ENCODE measurements at places on chromosomes 5 and 9.

- DNase-seq: no peak
Measured at GRCh38 chr5:19777363-19777762, 210.6 kb downstream of the CDH18 start.

- no peak for DNase-seq
Measured at GRCh38 chr5:58360794-58361193, 99.1 kb downstream of the PLK2 start.

- no peak for DNase-seq
Measured at GRCh38 chr9:76206821-76207220, 187.4 kb downstream of the RFK start.

DNA sequence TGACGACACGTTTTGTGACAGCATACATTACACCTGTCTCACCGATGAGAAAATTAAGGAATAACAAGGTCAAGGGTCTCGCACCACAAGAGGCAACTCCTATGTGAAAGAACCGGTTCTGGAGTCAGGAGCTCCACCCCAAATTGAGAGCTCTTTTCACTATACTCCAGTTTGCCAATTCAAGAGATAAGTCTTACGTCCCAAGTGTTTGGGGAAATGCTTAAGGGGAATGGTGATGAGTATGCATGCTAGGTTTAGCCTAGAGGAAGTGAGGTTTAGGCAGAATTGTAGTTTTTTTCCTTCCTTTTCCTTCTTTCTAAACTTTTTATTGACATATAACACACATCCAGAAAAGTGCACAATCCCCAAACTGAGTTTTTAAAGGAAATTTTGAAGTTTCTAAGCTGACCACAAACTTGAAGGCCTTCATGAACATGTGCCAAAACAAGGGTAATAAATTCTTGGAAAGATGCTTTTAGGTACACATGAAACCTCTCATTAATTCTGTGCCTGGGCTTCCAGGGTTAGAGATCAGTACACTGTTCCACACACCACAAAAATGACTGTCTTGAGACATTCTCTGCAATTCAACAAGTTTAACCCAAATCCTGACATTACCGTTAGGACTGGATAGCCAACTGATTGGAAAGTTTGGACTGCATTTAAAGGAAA is 127.6 kb upstream of the SLC1A3 start:
- DNase-seq: no peak

- DNase-seq: no peak
Measured at GRCh38 chr5:75675783-75676182, 41.5 kb downstream of the POC5 start.

GRCh38 chr9:78510035-78510434 is 213.1 kb downstream of the PSAT1 start:
- DNase-seq: no peak

DNA sequence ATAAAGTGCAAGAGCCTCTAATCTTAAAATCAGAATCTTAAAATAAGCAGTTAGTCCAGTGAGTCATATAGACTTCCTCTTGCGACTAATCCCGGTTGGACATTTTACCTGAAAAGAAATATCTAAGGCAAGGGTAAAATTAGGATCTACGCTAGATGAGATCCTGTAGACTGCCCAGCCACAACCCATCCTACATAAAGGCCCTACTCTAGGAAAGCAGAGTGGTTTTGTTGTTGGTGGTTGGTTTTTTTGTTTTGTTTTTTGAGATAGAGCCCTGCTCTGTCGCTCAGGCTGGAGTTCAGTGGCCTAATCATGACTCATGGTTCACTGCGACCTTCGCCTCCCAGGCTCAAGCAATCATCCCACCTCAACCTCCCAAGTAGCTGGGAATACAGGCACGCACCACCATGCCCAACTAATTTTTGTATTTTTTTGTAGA is 6.9 kb downstream of the TSC1 start:
- no peak for DNase-seq

DNA sequence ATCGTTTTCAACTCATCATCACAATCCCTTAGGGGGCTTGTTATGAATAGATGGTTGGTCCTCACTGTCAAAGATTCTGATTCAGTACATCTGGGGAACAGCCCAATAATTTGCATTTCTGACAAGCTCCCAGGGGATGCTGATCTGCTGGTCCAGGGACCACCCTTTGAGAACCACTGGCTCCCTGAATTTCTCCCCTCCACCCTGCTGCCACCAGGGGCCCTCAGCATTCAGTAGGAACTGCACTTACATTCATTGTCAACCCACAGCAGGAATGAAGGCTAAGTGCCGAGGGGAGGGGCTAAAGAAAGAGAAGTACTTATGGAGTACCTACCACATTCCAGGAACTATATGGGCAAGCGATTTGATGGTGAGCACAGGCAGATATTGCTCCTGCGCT is 85.9 kb downstream of the BOD1 start:
- no peak for DNase-seq

DNA sequence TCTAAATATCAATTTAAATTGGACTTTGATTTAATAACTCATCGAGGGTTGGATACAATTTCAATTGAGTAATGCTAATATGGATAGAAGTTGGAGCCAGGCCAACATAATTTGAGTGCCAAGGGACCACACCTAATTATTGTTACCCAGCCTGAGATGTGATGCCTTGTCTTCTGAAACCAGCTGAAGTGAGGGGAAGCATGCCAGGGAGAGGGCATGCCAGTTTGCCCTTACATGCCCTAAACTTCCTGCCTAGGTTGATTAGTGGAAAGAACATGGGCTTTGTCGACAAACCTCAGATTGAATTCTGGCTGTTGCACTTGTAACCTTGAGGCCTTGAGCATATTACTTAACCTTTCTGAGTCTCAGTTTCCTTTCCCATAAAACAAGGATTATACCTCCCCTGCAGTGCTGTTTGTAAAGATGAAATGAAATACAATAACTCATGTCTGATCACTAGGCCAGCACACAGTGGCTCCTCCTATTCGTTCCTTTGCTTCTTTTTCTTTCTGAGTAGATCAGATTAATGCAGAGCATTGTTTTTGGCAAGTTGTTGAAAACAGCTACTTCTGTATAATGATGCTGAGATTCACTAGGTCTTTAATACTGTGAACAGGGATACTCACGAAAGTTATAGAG is 412.8 kb downstream of the TLE4 start:
- no peak for DNase-seq

- no peak for DNase-seq
Measured at GRCh38 chr5:131974956-131975726, 29.7 kb upstream of the MEIKIN start.

- no peak for DNase-seq
Measured at GRCh38 chr9:87800456-87800855, 74.5 kb downstream of the CTSL start.

DNA sequence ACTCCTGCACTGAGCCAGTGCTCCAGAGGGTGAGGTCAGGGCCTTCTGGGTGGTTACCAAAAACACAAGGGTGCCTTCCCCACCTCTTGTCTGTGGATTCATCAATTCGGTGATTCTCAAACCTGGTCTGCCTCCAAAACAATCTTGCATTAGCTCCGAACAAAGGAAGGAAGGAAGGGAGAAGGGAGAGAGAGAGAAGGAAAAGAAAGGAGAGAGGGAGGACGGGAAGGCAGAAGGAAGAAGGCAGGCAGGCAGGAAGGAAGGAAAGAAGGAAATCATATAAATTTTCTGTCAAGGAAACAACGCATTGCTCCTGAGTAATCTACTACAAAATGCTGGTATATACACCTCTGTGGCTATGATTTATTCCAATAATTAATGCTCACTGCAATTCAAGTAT is 39.3 kb downstream of the MYO10 start:
- no peak for DNase-seq

DNA sequence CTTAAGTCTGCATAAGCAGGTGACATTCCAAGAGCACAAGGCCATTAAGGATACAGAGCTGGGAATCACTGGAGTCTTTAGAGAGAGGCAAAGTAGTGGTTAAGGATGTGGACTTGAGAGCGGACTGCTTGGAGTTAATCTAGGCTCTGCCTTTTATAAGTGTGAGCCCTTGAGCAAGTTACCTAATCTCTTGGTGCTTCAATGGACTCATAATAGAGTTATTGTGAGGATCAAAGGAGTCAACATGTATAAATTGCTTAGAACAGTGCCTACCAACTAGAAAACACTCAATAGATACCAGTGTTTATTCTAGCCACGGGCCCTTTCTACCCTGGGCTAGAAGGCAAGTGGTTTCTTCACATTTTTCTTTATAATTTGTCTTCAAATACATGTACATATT is 819.4 kb downstream of the NR2F1-AS1 start:
- no peak for DNase-seq

DNA sequence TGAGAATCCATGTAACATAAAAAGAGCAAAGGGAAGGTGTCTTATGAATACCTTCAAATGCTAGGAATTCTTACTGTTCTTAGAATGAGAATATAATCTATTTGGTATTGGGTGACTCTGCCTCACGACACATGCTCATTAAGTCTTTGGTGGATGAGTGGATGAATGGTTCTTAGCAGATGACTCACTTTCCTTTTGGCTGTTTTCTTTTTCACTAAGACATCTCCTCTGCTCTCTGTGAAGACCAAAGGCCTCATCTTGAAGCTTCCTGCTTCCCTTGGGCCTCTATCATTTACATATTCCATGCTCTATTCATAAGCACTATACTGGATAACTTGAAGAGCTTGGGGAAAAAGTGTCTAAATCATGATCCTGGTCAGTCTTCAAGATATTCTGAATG is 468.1 kb downstream of the SPATA31D1 start:
- DNase-seq: no peak

GRCh38 chr5:80487444-80487828 is 464 bp upstream of the FAM151B start:
- no peak for DNase-seq

DNA sequence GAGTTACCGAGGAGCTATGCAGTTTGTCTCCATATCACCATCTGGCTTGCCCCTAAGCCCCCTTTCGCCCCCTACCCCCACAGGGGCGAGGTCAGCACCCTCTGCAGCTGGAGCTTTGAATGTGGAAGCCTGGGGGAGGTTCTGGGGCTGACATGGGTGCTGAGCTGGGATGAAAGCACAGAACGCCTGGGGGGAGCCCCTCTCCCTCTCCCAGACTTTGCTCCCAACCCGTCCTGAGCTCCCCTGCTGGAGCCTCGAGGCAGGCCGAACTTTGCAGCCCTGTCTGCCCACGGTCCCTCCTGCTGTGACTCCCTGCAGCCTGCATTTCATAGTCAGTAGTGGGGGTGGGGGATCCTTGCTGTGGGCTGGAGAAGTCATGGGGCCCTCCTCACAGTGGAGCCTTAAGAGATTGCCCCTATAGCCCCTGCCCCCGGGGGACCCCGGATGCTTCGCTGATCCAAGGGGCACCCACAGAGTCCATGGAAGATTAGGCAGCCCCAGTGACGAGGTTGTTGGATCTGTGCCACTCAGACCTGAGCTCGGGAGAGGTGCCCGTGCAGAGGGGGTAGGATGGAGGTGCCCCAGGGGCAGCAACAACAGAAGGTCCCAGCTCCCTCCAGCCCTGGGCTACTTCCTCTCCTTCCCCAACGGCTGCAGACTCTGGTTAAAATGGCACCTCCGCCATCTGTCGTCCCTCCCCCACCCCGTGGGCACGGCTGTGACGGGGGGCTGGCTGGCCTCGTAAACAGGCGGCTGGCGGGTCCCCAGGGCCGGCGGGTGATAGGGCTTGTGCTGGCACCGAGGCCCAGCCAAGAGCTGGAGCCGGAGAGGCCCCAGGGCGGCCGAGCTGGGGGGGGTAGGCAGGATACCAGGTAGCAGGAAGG is 162.0 kb downstream of the C9orf50 start:
- no peak for DNase-seq

- no peak for DNase-seq
Measured at GRCh38 chr9:125977223-125977622, 230.1 kb downstream of the PBX3 start.

- DNase-seq: no peak
Measured at GRCh38 chr5:17012289-17012688, 76.2 kb upstream of the MYO10 start.

- no peak for DNase-seq
Measured at GRCh38 chr5:25515525-25515924, 870.7 kb upstream of the CDH10 start.

GRCh38 chr5:95620870-95621838 is 1.3 kb downstream of the GPR150 start:
- DNase-seq: peak; percentile 5

DNA sequence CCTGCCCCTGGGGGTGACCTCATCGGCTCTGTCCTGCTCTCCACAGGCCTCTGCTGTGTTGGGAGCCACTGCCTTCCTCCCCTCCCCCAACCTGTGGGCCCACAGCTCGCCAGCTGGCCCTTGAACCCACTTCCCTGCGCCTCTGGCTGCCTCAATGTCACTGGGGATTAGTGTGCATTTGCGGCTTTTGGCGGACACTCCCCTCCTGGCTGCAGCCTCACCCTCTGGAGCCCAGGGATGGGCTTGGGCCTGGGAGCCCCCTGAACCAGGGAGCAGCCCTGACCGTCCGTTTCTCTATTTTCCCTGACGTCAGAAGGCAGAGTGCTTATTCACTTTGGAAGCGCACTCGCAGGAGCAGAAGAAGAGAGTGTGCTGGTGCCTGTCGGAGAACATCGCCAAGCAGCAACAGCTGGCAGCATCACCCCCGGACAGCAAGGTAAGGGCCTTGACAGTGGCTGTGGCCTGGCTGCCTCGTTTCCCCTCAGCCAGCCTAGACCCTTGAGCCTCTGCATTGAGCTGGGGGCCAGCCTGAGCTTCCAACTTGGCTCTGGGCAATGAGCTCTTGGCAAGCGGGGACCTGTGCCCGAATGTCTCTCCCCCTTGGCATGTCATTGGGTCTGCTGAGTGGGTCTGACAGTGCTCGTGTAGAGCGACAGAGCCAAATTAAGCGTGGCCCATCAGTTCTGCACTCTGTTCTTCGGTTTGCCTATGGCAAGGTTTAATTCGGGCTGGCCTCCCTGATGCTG is 73.1 kb downstream of the RGS3 start:
- DNase-seq: no peak

DNA sequence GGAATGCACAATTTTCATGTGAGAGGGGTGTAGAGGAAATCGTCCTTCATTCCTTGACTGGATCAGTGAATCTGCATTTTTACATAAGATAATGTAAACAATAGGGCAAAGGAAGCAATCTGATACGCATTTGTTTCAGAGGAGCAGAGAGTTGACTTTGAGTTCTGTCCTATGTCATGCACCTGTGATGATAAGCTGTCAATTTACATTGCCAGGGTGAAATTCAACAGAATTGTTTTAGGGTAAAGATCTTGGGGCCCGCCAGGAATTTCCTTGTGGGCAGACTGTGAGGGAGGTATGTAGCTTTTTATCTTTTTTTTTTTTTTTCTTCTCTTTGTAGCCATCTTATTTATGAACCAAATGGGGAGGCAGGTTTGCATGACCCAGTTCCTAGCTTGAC is 58.3 kb upstream of the LARP1 start:
- no peak for DNase-seq

- no peak for DNase-seq
Measured at GRCh38 chr5:76490960-76491359, 87.9 kb downstream of the IQGAP2 start.

GRCh38 chr9:3768712-3769457 is 243.1 kb upstream of the RFX3 start:
- DNase-seq: no peak

DNA sequence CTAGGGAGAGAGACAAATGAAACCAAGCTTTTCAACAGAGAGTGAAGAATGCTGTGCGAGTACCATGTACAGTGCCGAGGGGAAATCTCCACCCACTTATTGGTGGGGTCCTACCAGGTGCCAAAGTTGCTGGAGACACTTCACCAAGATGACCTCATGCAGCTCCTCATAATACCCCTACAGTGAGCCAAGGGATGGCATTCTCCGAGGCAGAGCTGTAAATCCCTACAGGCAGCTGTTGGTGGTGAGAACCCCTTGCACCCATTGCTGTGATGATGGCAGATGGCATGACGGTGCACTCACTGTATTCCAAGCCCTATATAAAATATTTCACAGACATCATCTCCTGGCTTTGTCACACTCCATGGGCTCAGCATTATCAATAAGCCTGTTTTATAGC is 464.9 kb downstream of the SPOCK1 start:
- DNase-seq: no peak

GRCh38 chr5:90612919-90613318 is 54.3 kb downstream of the ADGRV1 start:
- DNase-seq: no peak

All from activated CD4-positive, CD25-positive, alpha-beta regulatory T cell (primary cell).